Cortex of kidney (tissue), 1 donor: ENCODE measurements at places on chromosomes 7 and 10.

DNA sequence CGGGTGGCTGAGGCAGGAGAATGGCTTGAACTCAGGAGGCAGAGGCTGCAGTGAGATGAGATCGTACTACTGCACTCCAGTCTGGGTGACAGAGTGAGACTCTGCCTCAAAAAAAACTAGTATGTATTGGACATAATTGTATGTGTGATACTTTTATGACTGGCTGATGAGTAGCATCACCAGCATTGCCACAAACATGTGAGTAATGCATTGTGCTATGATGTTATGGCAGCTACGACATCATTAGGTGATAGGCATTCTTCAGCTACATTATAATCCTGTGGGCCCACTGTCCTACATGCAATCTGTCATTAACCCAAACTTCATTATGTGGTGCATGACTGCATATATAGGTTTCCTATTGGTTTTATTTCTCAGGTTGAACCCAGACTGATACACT lies 352.4 kb downstream of the GALNT17 start:
- DNase-seq: no peak

- no peak for DNase-seq
Observed at GRCh38 chr10:86556933-86557649, 35.5 kb upstream of the WAPL start.

GRCh38 chr10:35394934-35395333 lies 58.6 kb downstream of the CCNY start:
- DNase-seq: no peak

DNA sequence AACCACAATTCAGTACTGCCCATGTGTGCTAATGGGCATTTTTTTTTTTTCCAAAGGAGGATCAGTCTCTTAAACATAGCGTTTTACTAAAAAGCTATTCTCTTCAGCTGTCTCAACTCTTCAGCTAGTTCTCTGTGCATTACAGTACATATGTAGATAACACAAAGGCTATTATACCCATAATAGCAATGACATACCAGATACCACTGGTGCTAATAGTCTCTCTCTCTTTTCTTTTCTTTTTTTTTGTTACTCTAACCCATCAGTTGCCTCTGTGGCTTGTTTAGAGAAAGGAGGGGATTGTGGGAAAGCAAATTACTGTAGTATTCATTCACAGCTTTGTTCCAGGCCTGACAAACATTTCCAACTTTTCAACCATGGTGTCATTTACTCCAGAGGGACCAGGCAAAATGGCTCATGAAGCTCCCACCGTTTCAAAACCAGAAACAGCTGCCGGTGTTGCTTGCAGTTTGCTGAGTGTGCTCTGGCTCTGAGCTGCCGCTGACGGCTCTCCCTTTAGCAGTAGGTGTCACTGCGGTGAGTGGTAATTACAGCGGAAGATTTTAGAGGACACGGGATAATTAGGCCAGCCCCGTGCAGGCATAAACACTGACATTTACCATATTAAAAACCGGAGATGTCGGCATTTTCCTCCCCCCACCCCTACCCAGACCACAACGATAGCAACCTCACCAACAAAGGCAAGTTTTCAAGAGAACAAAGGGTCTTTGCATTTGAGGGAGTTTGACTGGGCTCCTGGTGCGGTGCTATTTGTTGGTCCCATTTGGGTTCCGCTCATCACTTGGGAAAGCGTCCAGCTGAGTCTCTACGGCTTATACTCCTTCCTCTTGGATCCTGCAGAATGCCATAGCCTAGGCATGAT lies 1005.5 kb downstream of the KCNMA1 start:
- DNase-seq: no peak

DNA sequence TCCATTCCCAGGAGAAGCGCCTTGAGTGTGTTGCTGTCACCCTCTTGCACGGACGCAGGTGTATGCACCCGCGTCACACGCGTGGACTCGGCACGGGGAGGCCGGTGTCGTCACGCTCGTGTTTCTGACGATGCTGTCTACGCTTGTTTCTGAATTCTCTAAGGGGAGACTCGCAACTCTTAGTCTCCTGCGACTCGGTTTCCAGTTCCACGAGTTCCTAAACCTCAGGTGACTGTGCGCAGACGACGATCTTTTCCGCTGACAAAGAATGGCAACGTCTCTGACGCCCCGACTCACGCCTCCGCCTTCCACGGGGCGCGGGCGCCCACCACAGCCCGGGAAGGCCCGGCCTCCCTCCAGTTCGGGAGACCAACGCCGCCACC lies 579 bp downstream of the IDI1 start:
- DNase-seq: no peak

GRCh38 chr10:89357975-89358374 lies 19.9 kb upstream of the IFIT1B start:
- DNase-seq: no peak

DNA sequence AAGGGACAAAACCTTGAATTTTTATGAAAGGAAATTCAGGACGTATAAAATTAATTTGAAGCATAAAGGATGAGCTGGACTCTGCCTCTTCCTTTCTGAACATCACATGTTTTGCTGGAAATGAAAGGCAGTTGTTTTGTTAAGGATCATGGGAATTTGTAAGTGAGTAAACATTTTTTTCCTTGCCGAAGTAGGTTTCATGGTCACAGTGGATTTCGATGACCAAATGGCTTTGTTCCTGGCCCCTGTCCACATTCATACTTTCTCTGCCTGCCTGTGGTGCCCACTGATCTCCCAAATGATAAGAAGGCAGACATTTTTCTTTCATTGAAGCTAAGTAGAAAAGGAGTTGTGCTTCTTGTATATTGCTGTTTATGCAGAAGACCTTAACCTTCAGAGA lies 104.2 kb downstream of the ARID5B start:
- no peak for DNase-seq

- DNase-seq: no peak
Observed at GRCh38 chr10:48274636-48275035, at the start of gene FRMPD2. Gene FRMPD2 (minus strand): TSS chr10:48274696. CDS start chr10:48274567, 129 bp downstream.

- DNase-seq: no peak
Observed at GRCh38 chr10:71998840-71999194, 34.6 kb downstream of the CHST3 start.

DNA sequence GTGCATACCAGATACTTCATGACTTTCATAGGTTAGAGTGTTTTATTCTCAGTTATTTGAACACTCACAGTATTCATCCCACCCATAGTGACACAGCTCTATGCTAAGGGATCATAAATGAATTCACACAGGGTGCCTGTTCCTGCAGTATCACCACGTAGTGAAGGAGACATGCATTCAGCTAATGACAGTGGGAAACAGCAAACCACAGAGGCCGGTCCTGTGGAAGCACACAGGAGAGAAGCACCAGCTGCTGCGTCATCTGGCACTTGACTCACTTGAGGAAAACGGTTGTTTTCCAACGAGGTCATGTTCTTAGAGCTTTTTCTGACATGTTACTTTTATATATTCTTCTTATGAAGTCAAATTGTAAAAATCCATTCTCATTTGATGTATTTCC lies 73.0 kb downstream of the UBE3C start:
- no peak for DNase-seq

DNA sequence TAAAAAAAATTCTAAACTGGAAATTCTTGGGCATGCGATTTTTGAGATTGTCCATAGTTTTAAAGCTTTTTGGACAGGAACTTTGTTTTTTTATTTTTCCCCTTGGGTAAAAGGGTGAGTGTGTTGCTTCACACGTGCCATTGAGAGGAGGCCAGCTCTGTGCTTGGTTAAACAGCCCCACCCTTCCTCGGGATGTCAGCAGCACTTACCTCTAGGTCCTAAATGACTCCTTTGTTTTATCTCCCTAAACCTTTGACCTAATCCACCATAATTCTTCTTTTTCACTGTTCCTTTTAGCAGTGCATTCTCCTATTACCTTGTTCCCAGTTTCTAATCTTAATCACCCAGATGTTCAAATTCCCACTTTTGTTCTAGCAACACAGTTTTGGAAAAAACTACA lies 83.5 kb downstream of the SEMA3D start:
- no peak for DNase-seq

GRCh38 chr7:44134943-44135628 lies 6.0 kb downstream of the MYL7 start:
- no peak for DNase-seq

GRCh38 chr7:130494431-130494858 lies 2.6 kb downstream of the MEST start:
- no peak for DNase-seq

DNA sequence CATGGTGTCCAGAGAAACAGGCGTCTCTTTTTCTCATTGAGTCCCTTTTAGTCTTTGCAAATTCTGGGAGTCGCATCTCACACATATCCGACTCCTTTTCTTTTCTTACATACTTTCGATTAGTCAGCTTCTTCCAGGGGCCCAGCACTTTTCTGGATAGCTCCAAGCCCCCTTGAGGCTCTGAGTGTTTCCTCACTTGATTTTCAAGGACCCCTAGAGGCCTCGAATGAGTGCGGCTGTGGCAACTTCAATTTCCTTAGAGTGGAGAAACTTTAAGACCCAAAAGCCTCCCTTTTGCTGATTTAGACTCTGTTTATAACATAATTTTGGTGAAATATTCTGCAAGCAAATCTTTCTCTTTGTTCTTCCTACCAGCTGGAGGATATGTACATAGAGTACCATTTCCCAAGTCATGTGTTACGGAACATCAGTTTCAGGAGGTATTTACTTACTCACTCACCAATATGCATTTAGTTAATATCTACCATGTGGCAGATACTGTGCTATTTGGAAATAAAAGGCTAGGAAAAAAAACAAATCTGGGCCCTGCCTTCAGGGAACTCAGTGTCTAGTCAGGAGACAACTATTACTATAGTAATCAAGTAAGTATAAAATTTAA lies 555.2 kb downstream of the REEP3 start:
- no peak for DNase-seq

- no peak for DNase-seq
Observed at GRCh38 chr7:131424219-131424822, 96.6 kb downstream of the MKLN1 start.

GRCh38 chr7:43943417-43944187 lies 17.4 kb downstream of the UBE2D4 start:
- no peak for DNase-seq

GRCh38 chr10:14588084-14588937 lies 186.4 kb downstream of the FAM107B start:
- no peak for DNase-seq

- no peak for DNase-seq
Observed at GRCh38 chr7:41162612-41163011, 540.3 kb downstream of the INHBA start.

- no peak for DNase-seq
Observed at GRCh38 chr10:116723428-116724281, 18.7 kb downstream of the HSPA12A start.

GRCh38 chr7:105402221-105403095 lies 13.7 kb upstream of the SRPK2 start:
- DNase-seq: no peak

DNA sequence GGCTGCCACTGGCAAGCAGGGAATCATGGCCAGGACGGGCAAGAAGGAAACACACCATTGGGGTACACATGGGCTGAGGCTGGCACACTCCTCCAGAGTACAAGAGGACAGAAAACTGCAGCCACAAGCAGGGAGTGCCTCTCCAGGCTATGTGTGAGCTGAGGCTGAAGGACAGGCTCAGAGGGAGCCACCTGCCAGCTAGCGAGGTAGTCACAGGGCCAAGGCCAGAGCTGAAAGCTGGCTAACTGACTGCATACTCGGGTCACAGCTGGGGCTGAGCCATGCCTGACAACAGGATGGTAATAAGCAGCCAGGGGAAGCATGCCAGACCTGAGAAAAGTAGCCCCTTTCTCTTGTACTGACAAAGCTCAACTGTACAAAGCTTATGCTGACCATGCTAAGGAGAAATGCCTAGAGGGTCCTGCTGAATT lies 52.0 kb downstream of the KIF5B start:
- no peak for DNase-seq

- DNase-seq: no peak
Observed at GRCh38 chr10:20767028-20767427, 130.1 kb downstream of the NEBL start.

- no peak for DNase-seq
Observed at GRCh38 chr10:66405566-66405965, 520.3 kb upstream of the LRRTM3 start.

DNA sequence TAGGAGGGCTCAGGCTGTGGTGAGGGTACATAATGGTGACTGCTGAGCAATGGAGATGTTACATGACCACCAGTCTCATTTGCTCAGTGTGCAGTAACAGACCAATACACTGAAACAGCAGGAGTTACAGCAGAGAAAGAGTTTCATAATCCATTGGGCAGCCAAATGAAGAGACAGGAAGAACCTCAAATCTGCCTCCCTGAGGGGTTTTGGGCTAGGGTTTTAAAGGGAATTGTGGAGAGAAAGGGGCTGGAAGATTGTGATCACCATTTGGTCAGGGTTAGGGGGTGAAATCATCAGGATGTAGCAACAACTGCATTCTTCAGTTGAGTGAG lies 838.3 kb downstream of the GRID1 start:
- no peak for DNase-seq

- no peak for DNase-seq
Observed at GRCh38 chr7:141076377-141076776, 2.5 kb downstream of the TMEM178B start.

DNA sequence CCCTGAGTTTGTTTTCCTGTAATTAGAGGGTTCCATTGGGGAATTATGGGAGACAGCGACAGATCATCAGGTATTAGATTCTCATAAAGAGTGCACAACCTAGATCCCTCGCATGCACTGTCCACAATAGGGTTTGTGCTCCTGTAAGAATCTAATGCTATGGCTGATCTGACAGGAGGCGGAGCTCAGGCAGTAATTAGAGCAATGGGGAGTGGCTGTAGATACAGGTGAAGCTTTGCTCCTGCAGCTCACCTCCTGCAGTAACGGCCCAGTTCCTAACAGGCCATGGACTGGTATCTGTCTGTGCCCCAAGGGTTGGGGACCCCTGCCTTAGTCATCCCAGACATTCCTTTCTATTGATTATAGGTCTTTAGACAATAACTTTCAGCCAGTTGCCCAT lies 894 bp upstream of the ZSCAN21 start:
- DNase-seq: no peak
